ENCODE measurements at places on chromosomes 13 and 19.

- DNase-seq = no peak
Observed at GRCh38 chr19:40827386-40828247, 22.6 kb downstream of the CYP2A6 start.

DNA sequence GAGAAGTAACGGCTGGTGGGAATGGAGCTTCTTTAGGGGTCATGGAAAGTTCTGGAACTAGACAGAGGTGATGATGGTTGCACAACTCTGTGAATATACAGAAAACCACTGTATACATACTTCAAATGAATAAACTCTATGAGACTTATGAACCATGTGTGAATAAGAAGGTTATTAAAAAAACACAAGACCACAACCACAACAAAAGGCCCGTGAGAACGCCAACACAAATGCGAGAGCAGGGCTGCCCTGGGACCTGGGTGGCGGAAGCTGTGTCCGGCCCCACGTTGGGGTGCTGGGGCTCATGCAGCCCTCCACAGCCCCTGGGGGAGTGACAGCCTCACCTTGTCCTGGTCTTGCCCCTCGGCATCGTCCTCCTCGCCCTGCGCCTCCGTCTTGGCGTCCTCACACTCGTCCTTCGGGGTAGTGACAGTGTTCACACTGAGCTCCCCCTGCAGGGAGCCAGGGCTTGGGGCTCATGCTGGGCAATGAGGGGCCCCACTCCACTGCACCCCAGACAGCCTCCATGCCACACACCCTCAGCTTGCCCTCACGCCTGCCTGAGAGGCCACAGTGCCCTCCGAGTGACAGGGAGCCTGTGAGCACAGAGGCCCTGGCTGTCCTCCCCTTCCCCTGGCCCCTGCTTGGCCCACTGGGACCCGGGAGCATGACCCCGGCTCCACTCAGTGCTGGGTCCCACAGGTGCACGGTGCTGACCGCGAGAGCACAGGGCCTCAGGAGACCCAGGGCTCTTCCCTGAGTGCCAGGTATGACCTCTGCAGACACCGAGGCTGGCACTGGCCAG, 16.0 kb downstream of the IZUMO4 start:
- DNase-seq = no peak

DNA sequence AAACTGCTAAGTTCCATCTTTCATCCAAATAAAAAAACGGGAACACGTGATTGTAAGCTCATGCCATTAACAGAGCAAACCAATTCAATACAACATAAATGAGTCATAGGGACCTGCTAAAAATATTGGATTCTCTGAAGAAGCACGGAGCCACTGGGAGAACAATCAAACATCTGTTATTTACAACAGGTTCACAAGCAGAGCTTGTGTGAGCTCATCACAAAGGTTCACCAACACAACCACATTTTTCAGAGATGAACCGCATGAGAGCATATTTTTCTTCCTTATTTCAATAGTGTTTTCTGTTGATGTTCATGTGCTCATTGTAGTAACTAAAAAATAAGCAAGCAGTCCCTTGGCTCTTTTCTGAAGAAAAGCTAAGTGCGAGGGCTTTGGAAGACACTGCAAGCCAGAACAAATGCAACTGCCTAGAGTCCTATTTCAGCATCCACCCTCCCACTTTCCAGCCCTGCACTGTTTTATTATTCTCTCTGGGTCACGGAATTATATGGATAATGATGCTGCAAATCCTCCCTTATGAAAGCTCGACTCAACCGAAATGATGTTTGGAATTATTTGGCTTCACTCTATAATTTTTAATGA, 545.8 kb downstream of the LIG4 start:
- DNase-seq = no peak

DNA sequence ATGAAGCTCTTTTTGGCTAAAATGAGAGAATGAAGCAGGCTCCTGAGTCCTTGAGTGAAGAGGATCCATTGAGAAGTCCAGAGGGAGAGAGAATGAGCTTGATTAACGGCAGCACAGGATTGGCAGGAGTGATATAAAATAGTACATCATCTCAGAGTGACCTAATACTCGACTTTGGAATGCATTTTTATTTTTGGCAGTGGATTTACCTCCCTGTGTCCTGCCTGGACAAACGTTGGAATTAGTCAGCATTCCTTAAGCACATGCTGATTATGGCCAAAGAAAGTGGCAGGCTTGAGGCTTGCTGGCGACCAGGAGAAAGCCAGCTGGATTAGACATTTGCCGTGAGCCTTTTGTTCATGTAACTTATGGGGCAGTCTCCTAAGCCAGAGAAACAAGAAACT, 22.9 kb downstream of the LRCH1 start:
- DNase-seq = no peak

- DNase-seq = no peak
Observed at GRCh38 chr13:35718084-35718483, 241.6 kb upstream of the MAB21L1 start.

- no peak for DNase-seq
Observed at GRCh38 chr13:77150651-77151050, 123.7 kb upstream of the FBXL3 start.

DNA sequence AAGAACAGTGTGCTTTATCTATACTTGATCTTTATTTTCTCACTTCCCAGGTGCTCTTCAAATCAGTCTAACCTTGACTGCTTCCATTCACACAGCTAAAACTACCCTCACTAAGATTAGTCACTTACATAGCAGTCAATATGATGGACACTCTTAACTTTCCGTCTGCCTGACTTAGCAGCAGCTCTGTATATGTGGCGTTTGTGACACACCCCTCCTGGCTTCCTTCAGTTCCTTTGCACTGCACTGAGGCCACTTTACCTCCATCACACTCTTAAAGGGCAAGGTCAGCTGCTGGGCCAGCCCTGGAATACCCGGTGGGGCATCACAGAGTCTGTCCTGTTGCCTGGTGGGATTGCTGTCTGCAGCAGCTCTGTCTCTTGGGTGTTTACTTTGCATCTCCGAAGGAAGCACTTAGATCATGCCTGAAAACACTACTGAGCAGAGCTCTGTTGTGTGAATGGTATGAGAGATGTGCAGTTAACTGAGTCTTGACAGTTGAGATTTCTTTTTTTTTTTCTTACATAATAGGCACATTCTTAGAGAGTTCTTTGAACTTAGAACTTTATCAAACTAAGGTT, 35.6 kb upstream of the IL17D start:
- no peak for DNase-seq

DNA sequence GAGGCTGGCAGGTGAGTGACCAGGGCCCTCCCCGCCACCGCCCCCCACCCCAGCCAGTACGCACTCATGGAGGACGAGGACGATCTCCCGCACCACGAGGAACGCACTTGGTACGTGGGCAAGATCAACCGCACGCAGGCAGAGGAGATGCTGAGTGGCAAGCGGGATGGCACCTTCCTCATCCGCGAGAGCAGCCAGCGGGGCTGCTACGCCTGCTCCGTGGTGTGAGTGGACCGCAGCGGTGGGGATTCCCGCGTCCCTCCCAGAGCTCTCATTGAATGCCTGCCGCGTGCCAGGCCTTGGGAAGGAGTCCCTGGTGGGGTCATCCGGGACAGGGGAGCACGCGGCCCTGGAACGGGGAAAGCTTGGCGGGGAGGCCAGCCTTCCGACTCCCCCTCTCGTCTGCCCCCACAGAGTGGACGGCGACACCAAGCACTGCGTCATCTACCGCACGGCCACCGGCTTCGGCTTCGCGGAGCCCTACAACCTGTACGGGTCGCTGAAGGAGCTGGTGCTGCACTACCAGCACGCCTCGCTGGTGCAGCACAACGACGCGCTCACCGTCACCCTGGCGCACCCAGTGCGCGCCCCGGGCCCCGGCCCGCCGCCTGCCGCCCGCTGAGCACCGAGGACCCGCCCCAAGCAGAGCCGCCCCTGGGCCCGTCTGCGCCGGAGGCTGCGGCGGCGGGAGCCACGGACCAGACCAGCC, 4.8 kb upstream of the IFI30 start:
- no peak for DNase-seq

- DNase-seq = no peak
Observed at GRCh38 chr13:100890645-100891044, 216.1 kb upstream of the TMTC4 start.

DNA sequence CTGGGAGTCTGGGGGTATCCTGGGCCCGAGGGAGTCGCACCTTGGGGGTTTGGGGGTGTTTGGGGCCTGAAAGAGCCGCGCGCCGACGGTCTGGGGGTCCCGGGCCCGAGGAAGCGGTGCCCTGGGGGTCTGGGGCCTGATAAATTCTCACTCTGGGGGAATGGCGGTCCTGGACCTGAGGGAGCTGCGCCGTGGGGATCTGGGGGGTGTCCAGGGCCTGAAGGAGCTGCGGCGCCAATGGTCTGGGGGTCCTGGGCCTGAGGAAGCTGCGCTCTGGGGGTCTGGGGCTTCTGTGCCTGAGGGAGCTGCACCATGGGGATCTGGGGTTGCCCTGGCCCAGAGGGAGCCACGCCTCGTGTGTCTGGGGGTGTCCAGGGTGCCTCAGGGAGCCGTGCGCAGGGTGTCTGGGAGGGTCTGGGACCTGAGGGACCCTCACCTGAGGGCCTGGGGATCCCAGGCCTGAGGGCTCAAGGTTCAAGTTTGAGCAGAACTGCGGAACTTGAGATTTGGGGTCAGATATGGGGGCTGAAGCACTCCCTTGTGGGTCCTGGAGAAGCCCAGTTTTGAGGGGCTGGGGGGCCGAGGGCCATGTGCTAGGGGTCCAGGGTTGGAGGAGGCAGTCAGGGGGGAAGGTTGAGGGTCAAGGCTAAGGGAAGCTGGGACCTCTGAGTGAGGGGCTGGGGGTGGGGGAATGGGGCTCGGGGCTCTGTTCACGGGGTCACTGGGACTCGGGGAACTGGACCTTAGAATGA, 1.1 kb downstream of the HDGFL2 start:
- no peak for DNase-seq

GRCh38 chr13:31038834-31039552, 106.5 kb downstream of the TEX26 start:
- no peak for DNase-seq

- DNase-seq = no peak
Observed at GRCh38 chr13:80161219-80161618, 179.7 kb downstream of the SPRY2 start.

- no peak for DNase-seq
Observed at GRCh38 chr13:27367570-27367969, 56.8 kb upstream of the GTF3A start.
